ENCODE measurements at places on chromosomes 11 and 22.

GRCh38 chr11:57936050-57936418 is 87.6 kb upstream of the OR9Q1 start:
- no peak for DNase-seq
- H3K27ac ChIP-seq, result no peak overlapping the region
- no peaks in the 10 kb centered on the region for H3K27me3 ChIP-seq

DNA sequence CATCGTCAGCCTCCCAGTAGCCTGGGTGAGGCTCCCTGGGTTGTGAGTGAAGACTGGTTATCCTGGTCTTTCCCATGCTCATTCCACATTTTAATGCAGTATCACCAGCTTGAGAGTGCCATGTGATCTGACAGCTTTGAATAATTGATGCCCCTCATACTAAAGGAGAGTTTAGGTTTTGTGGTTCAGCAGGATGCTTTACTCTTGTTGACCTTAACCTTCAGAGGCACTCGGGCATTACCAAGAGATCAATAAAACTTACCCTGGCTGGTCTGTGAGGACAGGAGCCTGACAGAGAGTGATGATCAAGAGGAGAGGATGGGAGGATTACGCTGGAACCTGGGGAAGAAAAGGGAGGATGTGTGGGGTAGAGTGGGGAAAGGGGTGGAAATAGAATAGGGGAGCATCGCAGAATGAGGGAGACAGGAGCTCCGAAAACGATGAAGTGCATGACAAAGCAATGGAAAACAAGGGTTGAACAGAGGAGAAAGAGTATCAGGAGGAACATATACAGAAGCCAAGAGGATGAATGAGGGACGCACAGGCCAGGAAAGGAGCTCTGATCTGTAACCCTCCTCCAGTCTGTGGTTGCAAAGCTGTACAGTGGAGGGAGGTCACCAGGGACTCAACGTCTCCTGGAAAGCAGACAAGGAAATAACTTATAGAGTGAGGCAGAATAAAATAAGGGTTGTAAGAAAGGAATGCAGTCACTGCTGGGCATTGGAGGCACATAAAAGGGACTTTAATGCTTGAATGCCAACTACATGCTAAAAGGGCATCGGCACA is 594.5 kb downstream of the NTM start:
- H3K27me3 ChIP-seq, result no peaks in the 10 kb centered on the region
- DNase-seq, result no peak
- no peaks in the 10 kb centered on the region for H3K36me3 ChIP-seq
- no peak overlapping the region for H3K27ac ChIP-seq
- H3K4me3 ChIP-seq, result no peak overlapping the region

DNA sequence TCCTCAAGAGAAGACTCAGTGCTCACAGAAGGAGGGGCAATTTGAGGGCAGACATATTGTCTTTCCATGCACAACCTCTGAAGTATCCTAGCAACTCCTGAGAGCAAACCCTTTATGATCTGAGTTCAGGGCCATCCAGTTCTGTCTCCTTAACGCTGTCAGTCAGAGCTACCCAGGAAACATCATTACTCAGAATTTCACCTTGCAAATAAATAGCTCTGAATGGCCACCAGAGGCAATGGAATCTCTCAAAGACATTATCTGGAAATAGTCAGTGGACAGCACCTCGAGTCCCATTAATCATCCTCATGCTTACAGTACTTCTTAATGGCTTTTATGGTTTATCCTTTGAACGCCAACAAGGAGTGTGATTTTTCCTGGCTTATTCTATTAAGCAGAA is 656.1 kb downstream of the OPCML start:
- H3K36me3 ChIP-seq, result no peaks in the 10 kb centered on the region
- no peak overlapping the region for H3K4me3 ChIP-seq
- DNase-seq, result no peak
- no peaks in the 10 kb centered on the region for H3K4me1 ChIP-seq
- no peak overlapping the region for H3K27ac ChIP-seq
- H3K27me3 ChIP-seq, result no peaks in the 10 kb centered on the region

- H3K36me3 ChIP-seq, result no peaks in the 10 kb centered on the region
- no peak for DNase-seq
- no peaks in the 10 kb centered on the region for H3K27me3 ChIP-seq
Observed at GRCh38 chr11:132605825-132606570, 926.3 kb downstream of the OPCML start.

- no peaks in the 10 kb centered on the region for H3K27me3 ChIP-seq
- no peak for DNase-seq
- no peaks in the 10 kb centered on the region for H3K4me1 ChIP-seq
- no peak overlapping the region for H3K4me3 ChIP-seq
Observed at GRCh38 chr11:112662554-112662953, 298.7 kb upstream of the NCAM1 start.
